ENCODE measurements at places on chromosomes 4 and X.

DNA sequence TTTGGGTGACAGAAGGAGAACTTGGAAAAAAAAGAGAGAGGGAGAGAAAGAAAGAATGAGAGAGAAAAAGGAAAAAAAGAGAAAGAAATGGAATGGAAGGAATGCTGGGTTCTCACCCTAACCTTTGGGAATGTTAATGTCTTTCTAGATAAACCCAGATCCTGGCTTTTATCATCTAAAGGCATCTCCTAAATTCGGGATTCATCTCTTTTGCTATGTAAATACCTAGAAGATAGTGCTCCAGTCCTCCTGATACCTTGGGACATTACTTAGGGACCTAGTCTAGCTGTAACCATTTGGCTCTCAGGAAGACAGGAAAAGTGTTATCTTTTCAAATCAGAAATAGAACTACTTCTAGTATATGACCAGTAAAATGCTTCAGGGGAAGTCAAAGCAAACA lies 15.8 kb upstream of the SPCS3 start:
- no peak for DNase-seq

GRCh38 chr4:112589206-112589605 lies 47.5 kb downstream of the ZGRF1 start:
- DNase-seq: no peak

- no peak for DNase-seq
Observed at GRCh38 chrX:40209951-40210617, 112.3 kb upstream of the BCOR start.

DNA sequence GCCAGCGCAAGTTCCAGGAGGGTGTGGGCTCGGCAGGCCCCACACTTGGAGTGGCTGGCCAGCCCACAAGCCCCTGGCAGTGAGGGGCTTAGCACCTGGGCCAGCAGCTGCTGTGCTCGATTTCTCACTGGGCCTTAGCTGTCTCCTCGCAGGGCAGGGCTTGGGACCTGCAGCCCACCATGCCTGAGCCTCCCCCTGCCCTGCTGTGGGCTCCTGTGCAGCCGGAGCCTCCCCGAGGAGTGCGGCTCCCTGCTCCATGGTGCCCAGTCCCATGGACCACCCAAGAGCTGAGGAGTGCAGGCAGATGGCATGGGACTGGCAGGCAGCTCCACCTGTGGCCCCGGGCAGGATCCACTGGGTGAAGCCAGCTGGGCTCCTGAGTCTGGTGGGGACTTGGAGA lies 139.2 kb upstream of the CXCL13 start:
- no peak for DNase-seq

- no peak for DNase-seq
Observed at GRCh38 chr4:14528918-14529317, 473.4 kb upstream of the CPEB2 start.

GRCh38 chrX:107672955-107673378 lies 44.7 kb downstream of the PRPS1 start:
- DNase-seq: peak; percentile 32

DNA sequence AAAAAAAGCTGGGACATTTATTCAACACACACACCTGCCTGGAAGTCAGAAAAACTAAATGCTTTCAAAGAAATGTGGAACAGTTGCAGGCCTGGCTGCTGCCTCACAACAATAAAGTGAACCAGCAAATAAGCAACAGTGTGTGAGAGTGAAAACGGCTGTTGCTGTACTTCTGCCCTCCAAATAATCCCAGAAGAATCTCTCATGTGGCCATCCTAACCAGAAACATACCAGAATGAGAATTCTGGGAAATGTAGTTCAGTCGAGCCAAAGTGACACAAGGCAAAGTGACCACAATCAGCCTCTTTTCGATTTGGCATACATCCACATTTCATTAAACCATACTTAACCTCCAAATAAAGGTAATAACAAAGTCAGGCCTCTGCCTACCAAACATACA lies 204.5 kb downstream of the SLC7A11 start:
- DNase-seq: no peak

DNA sequence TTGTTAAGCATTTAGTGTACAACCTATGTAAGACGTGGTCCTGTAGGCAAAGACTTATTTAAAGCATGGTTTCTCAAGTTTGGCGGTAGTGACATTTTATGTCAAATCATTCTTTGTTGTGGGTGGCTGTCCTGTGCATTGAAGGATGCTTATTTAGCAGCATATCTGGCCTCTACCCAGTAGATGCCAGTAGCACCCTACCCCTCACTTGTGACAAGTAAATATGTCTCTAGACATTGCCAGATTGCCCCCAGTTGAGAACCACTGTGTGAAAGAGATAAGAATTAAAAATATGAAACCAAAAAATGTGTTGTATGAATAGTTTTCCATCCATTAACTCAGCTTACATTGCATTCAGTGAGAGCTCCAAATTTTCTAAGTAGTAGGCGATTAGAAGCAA lies 25.5 kb downstream of the MMAA start:
- peak; percentile 6 for DNase-seq

GRCh38 chrX:31115398-31115797 lies 43.6 kb upstream of the FTHL17 start:
- DNase-seq: no peak

DNA sequence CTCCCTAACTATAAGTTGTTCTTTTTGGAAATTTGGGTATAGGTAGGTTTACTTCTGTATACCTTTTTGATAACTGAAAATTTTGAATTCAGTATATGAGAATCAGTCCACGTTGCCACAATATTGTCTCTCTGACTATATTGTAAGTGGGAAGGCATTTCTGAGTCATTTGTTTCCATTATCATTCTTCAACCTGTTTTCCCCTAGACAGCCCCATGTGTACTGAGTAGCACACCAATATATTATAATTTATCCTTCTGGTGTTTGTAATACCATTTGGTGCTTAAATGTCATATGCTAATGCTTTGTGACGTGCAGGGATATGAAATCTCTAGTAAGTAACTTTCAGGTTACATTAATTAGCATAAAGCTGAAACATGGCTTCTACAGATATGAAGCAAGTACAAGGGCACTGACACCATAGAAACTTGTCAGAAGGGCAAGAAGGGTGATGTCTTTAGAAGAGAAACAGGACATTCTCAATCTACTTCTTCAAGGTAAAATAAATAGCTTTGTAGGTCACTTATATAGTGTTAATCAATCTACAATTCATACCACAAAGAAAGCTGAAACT lies 27.7 kb downstream of the PAK3 start:
- DNase-seq: no peak

DNA sequence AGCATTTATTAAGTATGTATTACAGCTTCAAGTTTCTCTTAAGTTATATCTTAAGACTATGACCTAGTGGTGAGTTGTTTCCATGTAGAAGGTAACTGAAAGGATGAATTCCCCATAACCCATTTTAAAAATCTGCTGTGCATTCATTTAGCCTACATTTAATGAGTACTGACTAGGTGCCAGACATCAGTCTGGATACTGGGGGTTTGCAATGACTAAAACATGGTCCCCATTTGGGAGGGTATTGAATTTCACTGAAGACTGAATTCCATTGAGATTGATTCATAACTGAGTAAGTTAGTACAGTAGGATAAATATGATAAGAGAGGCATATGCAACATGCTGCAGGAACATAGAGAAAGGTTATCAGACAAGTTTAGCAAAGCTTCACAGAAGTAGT lies 241.5 kb downstream of the FRAS1 start:
- DNase-seq: no peak

DNA sequence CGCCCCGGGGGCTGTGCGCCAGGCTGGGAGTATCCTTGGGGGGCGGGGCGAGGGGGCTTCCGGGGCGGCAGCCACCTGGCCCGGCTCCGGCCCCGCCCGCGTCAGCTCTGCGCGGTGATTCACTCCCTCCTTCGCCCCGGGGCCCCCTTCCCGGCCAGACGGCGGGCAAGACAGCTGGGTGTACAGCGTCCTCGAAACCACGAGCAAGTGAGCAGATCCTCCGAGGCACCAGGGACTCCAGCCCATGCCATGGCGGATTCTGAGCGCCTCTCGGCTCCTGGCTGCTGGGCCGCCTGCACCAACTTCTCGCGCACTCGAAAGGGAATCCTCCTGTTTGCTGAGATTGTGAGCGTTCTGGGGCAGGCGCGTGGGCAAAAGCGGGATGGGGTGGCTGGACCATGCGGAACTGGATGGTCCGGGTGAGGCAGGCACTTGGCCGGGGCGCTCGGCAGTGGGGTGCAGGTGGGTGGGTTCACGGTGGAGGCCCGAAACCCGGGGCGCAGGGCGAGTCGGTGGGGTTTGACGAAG lies at the start of gene PLP2:
PLP2 (plus strand) TSS at position 147 of the 528 bp plus-strand sequence; CDS start at position 250, 103 bp downstream.
- peak; percentile 73 for DNase-seq

GRCh38 chr4:169945636-169946035 lies 80.6 kb downstream of the MFAP3L start:
- DNase-seq: no peak

GRCh38 chr4:111836601-111837000 lies 308.7 kb upstream of the FAM241A start:
- no peak for DNase-seq

DNA sequence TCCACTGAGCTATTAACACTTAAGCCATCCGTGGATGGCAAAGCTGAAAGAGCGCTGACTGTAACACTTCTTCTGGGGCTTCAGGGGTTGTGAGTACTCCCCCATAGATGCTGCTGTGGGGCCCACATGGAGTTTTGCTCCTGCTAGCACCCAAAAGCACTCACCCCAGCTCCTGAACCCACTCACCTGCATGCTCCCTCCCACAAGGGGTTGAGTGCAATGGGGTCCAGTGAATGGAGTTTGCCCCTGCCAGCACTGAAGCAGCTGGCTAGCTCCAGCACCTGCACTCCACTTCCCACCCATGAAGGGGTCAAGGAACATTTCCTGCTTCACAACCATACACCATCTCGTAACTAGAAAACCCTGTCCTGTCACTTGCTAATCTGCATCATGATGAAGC lies 78.9 kb downstream of the IL21 start:
- no peak for DNase-seq

DNA sequence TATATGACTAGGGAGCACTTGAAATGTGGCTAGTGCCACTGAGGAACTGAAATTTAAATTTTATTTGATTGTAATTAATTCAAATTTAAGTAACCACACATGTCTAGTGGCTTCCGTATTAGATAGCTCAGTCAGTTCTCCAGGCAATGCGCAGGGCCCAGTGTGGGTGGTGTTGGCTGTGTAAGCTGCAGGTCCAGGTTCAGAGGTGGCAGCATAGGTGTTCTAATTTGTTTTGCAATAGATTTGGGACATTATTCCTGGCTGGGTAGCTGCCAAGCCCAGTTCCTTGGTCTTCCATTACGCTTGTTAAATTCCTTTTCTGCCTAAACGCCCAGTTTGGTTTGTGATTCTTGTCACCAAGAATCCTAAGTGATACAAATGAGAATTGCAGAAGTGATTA lies 79.5 kb downstream of the FAM184B start:
- DNase-seq: no peak

DNA sequence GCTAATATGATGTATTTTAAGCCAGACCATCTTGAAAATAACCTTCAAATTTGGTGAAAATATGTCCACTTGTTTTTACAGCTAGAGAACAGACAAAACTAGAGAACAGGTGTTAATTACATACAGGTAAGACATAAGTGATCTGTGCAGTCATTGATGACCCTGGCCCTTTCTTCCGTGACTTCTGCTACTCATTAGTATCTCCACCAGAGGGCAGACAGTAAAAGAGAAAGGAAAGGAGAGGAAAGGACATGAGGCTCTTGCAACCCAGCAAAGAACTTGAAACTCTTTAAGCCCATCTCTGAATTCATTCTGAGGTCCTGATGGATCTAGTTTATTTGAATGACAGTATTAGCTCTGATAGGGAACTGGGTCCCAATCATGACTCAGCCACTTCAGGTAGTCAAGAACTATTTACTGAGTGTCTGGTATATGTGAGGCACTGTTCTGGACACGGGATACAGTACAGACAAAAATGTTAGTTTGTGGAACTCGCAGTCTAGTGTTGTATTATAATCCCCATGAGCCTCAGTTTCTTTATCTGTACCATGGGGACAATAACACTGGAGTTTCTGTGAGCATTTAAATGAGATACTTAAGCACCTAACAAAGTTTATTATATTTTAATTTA lies 121.0 kb upstream of the TEX13D start:
- peak; percentile 72 for DNase-seq

DNA sequence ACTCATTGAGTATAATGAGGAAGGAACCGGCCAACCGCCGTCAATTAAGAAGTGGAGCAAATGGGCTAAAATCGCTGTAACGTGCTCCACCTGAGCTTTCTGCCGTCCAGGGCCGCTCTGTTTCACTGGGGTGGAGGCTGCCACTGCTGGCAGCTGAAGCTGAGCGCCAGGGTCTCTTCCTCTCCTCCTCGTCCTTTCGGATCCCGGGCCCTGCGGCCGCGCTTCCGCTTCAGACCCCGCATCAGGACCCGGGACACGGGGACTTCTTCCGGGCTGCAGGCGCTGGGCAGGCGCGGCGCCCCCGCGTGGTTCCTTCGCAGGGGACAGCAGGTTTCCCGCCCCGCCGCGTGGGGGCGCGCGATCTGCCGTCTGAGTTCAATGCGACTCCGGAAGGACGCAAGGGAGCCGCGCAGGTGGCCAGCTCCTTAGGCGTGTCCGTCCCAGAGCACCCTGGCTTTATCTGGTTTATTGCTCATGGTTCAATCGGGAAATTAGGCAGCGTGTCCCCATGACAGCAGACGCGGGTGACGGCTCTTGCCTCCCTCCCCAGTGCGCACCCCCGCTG lies 519.8 kb downstream of the TRIML1 start:
- DNase-seq: no peak

GRCh38 chrX:139508099-139508498 lies 22.4 kb upstream of the F9 start:
- no peak for DNase-seq

- DNase-seq: no peak
Observed at GRCh38 chr4:37320513-37321235, 76.1 kb downstream of the NWD2 start.

DNA sequence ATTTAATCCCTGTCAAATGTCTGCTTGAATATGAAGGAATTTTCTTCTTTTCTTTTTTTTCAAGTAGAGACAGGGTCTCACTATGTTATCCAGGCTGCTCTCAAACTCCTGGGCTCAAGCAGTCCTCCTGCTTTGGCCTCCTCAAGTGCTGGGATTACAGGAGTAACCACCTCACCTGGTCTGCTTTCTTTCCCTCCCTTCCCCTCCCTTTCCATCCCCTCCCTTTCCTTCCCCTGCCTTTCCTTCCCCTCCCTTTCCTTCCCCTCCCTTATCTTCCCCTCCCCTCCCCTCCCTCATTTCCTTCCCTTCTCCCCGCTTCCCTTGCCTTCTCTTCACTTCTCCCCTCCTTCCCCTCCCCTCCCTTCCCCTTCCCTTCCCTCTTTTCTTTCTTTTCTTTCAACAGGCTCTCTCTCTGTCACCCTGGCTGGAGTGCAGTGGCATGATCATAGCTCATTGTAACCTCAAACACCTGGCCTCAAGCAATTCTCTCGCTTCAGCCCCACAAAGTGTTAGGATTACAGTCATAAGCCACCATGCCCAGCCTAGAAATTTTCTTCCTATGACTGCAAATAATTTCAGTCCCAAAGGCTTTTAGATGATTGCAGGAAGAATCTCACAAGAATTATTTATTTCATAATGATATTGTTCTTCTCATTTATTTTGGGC lies 168.9 kb downstream of the AASDH start:
- no peak for DNase-seq

- no peak for DNase-seq
Observed at GRCh38 chr4:24889991-24890390, 22.9 kb downstream of the CCDC149 start.

- DNase-seq: no peak
Observed at GRCh38 chrX:37641859-37642258, 43.7 kb upstream of the XK start.

Data from NCI-H146 (cell line).